Cardiac ventricle fibroblast (primary cell): ENCODE measurements at places on chromosomes 11 and 22. TPM values are rescaled to one million over a fixed set of nuclear protein-coding genes. Genes with fewer than 3 reads are reported as not detected.

Gene CDK2AP2
- total RNA-seq, result 29.5 and 35.6 TPM in 2 replicates

Gene FBLN1
- total RNA-seq, result 230 and 255 TPM in 2 replicates

Gene GGTLC2
- total RNA-seq, result not detected in 2 replicates

Gene SHANK2
- total RNA-seq, result 0.29 and 0.62 TPM in 2 replicates

Gene CASP12
- total RNA-seq, result not detected in 2 replicates

Gene XKR3
- total RNA-seq, result 0.05 and 0.12 TPM in 2 replicates

Gene SCN4B
- total RNA-seq, result 0.19 and 0.44 TPM in 2 replicates

Gene KRTAP5-10
- not detected in 2 replicates for total RNA-seq

Gene MYBPC3
- not detected in 2 replicates for total RNA-seq

Gene DDIAS
- 0.34 and 0.62 TPM in 2 replicates for total RNA-seq

Gene SAA1
- total RNA-seq, result not detected in 2 replicates
